Renal pelvis (tissue), 12 donors: ENCODE measurements at places on chromosomes 11 and 22. TPM values are rescaled to one million over a fixed set of nuclear protein-coding genes. Genes with fewer than 3 reads are reported as not detected.
A peak's percentile ranks its signal among the peaks of the same experiment; 100 is the strongest.

DNA sequence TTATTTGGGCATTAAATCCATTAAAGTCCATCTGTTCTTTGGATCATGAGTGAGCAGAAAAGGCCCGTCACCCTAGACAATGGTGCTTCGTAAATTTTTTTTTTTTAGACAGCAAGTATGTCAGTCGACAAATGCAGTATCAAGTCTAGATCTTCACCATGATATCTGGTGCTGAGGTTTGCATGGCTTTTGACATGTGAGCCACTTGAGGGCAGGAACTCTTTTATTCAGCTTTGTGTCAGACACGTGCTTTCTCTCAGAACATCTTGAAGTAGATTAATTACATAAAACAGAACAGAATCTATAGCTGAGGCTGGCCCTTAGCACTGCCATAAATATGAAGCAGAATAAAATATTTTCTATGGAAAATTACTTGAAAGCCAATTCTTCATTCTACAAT, 62.9 kb upstream of the CARD18 start:
- no peak for DNase-seq

- no peak for DNase-seq
Observed at GRCh38 chr11:113189909-113190667, 124.3 kb upstream of the TTC12 start.

- DNase-seq, result no peak
Observed at GRCh38 chr11:128719556-128719824, 25.6 kb downstream of the FLI1 start.

DNA sequence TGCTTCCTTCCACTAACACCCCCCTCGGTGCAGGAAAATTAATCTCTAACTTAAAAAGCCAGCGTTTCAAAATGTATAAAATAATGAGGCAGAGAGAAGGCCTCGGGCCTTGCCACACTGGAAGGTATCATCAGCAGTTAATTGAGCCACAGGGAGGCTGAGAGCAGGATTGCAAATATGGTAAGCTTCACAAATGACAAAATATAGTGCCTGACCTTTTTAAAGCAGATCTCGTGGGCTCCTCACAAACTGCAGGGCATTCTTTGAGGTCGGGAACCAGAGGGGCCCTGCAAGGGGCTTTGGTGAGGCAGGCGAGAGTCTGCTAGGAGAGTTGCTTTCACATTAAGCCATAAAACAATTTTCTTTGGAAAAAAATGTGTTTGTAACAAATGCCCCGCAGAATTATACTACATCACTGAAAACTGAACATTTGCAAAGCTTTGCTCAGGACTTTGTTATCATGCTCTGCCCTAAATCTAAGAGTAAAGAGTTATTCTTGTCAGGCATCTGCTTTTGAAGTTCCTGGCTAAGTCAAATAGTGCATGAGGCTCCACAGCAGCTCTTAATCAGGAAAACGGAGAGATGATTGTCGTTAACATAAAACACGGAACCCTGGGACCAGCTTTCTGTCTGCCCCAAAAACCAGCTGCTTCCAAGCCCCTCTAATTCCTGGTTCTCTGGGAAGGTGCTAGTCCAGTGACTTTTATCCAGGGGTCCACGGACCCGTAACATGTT, 61.4 kb upstream of the SYT13 start:
- no peak for DNase-seq

DNA sequence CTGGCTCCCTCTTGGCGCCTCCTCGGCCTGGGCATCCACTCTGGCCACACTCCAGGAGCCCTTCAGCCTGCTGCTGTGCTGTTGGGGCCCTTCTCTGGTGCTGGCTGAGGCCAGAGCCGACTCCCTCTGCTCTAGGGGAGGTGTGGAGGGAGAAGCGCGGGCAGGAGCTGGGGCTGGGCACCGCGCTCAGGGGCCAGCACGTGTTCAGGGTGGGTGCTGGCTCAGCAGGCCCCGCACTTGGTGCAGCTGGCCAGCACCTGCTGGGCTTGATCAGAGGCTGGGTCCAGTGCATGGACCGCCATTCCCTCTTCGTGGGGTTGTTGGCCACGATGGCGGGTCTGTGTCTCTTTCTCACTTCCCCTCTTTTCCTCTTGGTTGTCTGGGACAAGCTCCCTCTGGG, 2381.0 kb downstream of the LRRC4C start:
- no peak for DNase-seq

GRCh38 chr22:23522623-23523251, 57.4 kb downstream of the IGLL1 start:
- no peak for DNase-seq

- DNase-seq, result no peak
Observed at GRCh38 chr11:70137383-70137782, 59.3 kb downstream of the ANO1 start.

The POTEH gene
- not detected for polyA plus RNA-seq

- DNase-seq, result no peak
Observed at GRCh38 chr11:134740590-134741261, 328.7 kb upstream of the B3GAT1 start.

GRCh38 chr22:38262051-38262795, 10.6 kb downstream of the TMEM184B start:
- DNase-seq, result no peak

The POU2AF3 gene
- 8.9 TPM for polyA plus RNA-seq

The NRGN gene
- 17.8 TPM for polyA plus RNA-seq

GRCh38 chr22:47051441-47052071, 289.1 kb downstream of the TBC1D22A start:
- no peak for DNase-seq

DNA sequence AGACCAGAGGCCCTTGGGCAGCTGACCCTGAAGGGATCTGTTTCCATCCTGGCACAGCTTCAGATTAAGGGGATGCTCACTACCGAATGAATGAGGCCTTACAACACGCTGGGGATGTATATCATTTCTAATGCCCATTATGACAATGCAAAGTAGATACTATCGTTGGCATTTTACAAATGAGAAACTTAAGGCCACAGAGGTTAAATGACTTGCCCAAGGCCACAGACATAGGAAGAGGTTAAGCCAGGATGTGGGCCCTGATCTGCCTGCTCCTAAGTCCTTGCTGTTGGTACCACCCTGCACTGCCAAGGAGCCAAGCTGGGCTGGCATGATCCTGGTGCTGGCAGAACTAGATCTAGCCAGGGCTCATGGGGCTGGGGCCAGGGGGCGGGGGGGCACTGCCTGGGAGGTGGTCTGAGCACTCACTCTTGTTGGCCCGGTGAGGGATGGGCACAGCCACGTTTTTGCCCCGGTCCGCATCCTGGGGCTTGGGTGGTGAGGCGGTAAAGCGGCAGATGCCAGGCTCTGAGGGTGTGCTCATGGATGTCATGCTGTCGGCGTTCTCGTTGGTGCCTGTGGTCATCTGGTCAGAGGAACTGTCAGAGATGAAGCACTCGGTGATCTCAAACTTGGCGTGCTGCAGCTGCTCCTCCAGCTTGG, 102.8 kb downstream of the CEP164 start:
- no peak for DNase-seq

- no peak for DNase-seq
Observed at GRCh38 chr11:112625814-112626213, 335.4 kb upstream of the NCAM1 start.

GRCh38 chr11:96506041-96506440, 116.2 kb downstream of the JRKL start:
- no peak for DNase-seq

The EHF gene
- 18.7 TPM for polyA plus RNA-seq

- DNase-seq, result peak; percentile 75
Observed at GRCh38 chr11:61507962-61508861, at the start of gene LRRC10B. LRRC10B (plus strand) TSS chr11:61508749; CDS start chr11:61508999, 250 bp downstream.

GRCh38 chr11:123560006-123560405, 94.4 kb downstream of the SCN3B start:
- DNase-seq, result peak; percentile 72

DNA sequence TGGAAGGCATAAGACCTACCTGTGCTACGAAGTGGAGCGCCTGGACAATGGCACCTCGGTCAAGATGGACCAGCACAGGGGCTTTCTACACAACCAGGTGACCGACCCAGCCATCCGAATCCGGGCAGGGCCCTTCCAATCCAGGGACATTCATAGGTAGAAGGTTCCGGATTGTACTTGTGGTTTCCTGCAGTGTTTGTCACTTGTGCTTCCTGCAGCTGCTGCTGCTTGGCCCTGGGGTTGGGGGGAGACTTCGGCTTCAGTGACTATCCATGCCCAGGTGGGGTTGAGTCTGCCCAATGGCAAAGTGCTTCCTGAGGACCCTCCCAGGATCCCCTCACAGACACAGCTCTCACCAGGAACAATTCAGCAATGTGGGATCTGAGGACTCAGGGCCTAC, 2.2 kb downstream of the APOBEC3A start:
- DNase-seq, result no peak

DNA sequence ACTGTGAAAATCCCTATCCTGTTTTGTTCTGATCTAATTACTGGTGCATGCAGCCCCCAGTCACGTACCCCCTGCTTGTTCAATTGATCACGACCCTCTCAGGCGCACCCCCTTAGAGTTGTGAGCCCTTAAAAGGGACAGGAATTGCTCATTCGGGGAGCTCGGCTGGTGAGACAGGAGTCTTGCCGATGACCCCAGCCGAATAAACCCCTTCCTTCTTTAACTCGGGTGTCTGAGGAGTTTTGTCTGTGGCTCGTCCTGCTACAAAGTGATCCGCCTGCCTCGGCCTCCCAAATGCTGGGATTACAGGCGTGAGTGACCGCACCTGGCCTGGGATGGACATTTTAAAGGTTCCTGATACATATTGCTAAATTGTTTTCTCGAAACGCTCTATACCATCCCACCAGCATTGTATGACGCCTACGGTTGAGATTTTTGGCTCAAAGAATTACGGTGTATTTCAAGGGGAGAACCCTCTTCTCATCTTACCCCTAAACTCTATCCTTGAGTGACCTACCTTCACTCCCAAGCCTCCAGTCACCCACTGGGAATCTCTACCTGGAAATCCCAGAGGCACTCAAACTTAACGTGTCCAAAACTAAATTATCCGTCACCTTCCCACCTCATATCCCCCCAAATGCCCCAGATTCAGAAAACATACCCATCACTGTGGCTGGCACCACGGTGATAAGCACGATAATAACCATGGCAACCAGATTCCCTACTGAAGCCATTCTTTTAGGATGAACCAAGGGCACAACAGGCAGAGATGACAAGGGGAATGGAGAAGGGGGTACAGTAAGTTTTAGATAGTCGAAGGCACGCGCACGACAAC, 789 bp upstream of the POLA2 start:
- DNase-seq, result no peak

DNA sequence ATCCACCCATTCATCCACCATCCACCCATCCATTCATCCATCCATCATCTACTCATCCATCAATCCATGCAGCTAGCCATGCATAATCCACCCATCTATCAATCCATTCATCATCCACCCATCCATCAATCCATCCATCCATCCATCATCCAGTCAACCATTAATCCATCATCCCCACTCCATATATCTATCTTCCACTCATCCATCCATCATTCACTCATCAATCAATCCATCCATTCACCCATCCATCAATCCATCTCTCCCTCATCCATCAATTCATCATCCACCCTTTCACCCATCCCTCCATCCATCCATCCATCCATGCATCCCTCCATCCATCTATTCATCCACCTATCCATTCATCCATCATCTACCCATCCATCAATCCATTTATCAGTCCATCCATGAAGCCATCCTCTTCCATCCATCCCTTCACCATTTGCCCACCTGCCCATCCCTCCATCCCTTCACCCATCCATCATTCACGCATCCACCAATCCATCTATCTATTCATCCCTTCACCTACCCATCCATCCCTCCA, 689.4 kb downstream of the BRD1 start:
- DNase-seq, result no peak

- no peak for DNase-seq
Observed at GRCh38 chr11:44789496-44789895, 62.7 kb downstream of the TSPAN18 start.

GRCh38 chr11:11581481-11581880, 40.3 kb downstream of the GALNT18 start:
- DNase-seq, result no peak

DNA sequence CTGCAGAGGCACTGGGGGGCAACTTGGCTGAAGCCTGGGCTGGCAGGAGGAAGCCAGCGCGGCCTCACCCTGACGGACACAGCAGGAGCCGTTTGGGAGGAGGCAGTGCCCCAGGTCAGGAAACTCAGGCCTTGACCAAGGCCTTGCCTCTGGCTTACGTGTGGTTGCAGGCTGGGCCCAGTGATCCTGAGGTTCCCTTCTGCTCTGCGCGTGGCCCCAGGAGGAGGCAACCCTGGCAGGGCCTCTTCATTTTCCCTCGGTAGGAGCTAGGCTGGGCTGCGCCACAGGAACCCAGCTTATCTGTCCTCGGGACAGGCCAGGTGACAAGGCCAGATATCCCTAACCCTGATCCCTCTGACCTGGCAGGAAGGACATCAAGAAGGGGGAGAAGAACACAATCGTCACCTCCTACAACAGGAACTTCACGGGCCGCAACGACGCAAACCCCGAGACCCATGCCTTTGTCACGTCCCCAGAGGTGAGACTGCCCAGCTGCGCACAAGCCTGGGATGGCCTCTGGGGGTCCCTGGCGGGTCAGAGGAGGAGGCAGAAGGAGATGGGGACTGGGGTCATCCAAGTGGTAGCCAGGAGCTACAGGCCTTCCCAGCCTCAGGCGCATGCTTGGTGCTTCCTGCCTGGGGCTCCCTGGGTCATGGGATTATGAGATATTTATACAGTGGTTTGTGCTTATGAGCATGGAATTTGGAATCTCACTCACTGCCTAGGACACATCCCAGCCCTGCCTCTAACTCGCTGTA, 20.6 kb downstream of the POLR3H start:
- no peak for DNase-seq

The FBLN1 gene
- 158 TPM for polyA plus RNA-seq

The MMP1 gene
- polyA plus RNA-seq, result 0.21 TPM

GRCh38 chr22:17896586-17896985, 122.3 kb upstream of the BID start:
- no peak for DNase-seq

The OR4A16 gene
- not detected for polyA plus RNA-seq
